ENCODE measurements at places on chromosomes 13 and 19. TPM values are rescaled to one million over a fixed set of nuclear protein-coding genes. Genes with fewer than 3 reads are reported as not detected.

GRCh38 chr13:109649713-109650112 is 136.7 kb downstream of the IRS2 start:
- no peak for DNase-seq

- DNase-seq = no peak
Observed at GRCh38 chr13:22017226-22017625, 346.4 kb downstream of the FGF9 start.

- DNase-seq = peak; percentile 41
Observed at GRCh38 chr19:46975925-46976782, 43.5 kb upstream of the NPAS1 start.

DNA sequence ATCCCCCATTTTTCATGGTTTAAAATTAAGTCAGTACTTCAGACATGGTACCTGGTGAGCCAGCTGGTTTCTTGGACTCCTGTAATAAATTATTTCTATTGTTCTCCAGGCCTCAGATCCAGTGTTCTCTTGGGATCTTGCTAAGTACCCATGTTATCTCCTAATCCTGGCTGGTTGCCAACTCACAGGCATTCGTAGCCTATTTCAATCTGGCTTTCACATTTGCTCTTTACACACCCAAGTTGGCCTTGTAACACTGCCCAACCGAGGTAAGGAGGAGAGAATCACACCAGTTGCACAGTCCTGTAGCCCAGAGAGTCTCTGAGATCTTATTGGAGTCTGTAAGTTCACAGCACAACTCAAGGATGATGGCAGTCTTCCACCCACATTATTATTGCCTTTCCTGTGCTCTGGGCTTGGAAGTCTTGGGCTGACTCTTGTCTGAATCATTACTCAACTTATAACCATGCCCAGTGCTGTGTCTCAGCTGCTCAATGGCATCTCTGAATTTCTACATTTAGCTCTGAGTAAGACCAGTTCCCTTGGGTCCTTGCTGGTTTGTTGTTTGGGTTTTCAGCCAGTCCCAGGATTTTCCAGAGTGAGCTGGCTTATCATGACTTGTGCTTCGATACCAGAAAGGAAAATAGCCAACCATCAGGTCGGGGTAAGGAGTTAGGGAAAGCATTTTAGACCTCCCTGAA is 76.6 kb upstream of the KLF12 start:
- DNase-seq = no peak

DNA sequence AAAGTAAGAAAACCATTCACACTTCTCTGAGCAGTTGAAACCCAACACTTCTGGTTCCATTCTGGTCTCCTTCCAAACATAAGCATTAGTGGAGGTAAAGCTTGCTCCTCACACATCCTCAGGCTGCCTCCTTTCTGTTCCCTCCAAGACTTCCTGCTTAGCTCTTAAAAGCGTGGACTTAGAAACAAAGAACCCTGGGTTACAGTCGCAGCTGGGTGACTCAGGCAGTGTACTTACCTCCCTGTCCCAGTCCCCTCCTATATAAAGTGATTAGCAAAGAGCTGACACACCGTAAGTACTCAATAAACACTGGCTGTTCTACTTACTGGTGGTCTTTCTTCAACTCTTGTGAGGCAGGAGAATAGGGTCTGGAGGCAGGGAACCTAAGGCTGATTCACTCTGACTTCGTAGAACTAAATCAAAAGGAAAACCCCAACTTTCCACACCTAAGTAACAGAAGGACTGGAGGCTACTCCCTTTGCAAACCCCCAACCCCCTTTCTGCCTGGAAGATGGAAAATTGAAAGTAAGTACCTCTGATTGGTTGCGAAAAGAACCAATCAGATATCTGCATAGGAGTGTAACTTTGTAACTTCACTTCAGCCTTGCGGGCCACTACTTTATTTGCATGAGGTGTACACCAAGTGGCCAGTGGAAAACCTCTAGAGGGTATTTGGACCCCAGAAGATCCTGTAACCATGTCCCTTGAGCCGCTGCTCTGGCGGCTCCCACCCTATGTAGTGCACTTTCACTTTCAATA is 165.4 kb downstream of the SUCLA2 start:
- DNase-seq = no peak

- no peak for DNase-seq
Observed at GRCh38 chr19:4295972-4296771, 6.0 kb downstream of the TMIGD2 start.

HSD11B1L gene
- 4.3 TPM for total RNA-seq

C13orf42 gene
- total RNA-seq = not detected
